ENCODE measurements at places on chromosomes 12 and 14.

DNA sequence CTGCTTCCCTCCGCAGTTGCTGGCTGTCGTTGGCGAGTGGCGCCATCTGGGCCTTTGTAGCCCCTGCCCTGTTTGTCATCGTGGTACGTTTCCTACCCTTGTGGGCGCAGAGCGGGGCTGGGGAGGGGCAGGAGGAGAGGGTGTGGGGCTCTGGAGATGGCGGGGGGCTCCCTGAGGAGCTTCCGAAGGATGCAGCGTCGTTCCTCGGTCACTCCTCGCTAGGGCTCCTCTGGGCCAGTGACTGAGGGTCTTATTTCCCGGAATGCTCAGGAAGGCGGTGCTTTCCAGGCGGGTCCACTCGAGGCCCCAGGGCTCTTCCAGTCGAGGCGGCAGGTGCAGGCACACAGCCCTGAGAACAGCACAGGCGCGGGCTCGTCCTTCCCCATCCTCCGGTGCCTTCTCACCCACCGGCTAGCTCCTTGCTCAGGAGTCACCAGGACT is 167.1 kb downstream of the ADGRD1 start:
- no peak for DNase-seq

DNA sequence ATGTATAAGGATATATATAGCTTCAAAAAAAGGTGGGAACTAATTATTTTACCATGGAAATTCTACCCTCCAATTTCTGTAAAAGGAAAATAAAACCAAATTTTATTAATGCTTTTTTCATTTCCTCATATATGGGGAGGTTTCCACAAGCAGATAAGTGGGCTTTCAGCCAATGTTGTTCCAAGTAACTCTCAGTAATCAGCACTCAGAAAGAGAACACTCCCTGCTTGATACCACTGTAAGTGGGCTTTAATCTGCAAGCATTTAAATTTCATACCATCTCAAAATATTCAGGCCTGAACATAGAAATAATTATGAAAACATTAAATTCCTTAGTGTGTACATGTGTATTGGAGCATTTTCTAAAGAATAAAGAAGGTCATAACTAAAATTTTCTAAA is 827.6 kb downstream of the C12orf50 start:
- DNase-seq, result no peak

DNA sequence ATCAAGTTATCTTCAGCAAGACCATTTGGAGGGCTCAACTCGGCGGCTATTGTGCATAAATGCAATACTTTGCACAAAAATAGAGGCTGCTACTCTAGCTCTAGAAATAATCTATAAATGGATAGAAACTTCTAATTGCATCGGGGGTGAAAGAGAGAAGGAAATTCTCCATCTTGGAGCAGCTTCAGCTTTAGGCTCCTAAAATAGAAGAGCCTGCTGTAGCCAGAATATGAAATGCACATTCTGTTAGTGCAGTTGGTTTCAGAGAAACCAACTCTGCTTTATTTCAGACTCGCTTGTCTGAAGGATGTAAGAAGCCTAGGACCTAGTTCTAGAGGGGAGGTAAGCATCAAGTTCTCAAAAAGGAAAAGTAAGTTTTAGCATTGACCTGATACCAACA is 38.1 kb downstream of the SNRPF start:
- DNase-seq, result no peak

DNA sequence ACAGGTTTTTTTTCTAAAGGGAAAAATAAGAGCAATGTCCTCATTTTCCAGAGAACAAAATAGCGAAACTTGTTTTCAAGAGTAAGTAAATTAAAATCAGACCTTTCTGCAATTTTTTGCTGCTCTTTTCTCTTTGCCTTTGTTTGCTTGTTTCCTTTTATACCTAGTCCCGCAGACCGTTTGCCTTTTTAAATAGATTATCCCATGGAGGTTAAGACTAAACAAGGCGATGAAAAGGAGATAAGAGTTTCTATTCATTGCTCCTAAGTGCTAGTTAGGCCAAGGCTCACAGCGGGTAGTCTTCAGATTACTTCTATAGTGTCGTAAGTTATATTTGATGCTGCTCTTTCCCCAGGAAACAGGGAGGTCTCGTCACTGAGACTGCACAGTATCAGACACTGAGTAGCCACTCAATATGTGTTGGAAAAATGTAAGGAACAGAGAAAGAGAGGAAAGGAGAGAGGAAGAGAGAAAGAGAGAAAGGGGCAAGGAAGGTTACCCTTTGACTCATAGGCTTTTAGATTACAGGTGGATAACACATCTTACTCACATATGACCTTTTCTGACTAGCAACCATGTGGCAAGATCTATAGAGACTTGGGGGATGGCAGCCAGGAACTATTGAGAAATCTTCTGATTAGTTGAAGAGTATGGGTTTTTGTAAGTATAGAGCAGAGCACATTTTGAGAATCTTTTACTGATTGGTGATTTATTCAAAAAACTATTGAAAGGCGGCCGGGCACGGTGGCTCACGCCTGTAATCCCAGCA is 107.5 kb upstream of the PARP11 start:
- no peak for DNase-seq

Measured in GM23248 (cell line).